Muscle of leg (tissue), 16 donors: ENCODE measurements at places on chromosomes 7 and 10.

DNA sequence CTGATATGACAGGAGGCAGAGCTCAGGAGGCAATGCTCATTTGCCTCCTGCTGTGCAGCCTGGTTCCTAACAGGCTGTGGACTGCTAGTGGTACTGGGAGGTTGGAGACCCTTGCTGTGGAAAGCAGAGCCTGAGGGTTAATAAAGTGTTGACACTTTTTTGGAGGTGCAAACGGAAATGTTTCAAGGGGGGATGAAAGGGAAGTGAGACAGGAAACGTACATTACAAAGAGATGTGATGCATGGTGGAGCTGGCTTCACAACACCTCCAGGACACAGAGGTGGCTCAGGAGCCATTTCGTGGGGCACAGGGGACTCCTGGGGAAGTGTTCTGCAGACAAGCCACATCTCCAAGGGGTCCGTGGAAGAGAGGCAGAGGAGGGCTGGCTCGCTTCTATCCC is 137.6 kb upstream of the SVIL start:
- DNase-seq: no peak

GRCh38 chr7:20310963-20311742 is 19.5 kb upstream of the ITGB8 start:
- no peak for DNase-seq

- no peak for DNase-seq
These were observed 6.6 kb upstream of the SGPL1 start for GRCh38 chr10:70809011-70809611.

- no peak for DNase-seq
These were observed 759 bp downstream of the DNAJB12 start for GRCh38 chr10:72353965-72354355.

DNA sequence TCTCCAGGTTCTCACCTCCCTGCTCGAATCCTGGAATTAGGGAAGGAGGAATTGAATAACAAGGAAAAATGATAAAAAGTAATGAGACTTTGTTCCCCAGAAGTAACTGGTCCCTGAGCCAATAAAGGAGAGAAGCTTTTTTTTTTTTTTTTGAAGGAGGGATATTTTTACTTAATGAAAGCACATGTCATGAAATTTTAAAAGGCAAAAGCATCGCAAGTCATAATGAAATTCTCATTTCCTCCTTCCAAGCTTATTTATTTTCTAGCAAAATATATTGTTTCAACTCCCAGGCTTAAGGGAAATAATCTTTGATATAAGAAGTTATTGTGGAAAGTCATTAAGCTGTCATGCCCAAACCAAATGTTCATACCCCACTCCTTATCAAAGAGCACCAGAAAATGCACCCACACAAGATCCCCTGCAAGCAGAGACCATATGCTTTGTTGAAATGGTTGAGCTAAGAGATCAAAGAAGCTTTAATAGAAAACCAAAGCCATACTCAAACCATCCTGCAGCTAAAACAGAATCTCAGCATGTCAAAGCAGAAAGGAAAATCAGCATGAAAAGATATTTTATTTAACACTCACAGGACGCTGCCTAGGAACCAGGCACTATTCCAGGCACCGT is 16.7 kb upstream of the ABCC2 start:
- DNase-seq: no peak

DNA sequence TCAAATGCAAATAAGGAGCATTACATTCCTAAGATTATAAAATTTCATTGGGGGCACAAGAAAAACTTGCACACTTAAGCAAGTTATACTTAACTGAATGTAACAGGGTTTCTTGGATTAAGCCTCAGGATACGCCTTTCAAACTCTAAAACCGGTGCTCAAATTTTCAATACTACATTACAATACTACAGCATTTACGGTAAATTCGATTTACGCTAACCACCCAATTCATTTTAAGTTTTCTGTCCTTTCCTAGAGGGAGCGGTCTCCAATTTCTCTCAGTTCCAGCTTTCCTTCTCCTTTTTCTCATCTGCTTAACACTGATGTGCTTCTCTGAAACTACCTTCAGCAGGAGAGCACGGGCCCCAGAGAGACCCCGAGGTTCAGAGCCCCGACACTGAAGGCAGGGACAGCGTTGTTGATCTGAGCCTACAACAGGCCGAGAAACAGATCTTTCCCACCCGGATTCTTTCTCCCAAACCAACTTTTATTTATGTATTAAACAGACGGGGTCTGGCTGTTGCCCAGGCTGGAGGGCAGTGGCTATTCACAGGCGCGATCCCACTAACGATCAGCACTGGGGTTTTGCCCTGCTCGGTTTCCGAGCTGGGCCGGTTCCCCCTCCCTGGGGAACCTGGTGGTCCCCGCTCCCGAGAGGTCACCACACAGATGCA is 798 bp downstream of the ZNF425 start:
- no peak for DNase-seq

DNA sequence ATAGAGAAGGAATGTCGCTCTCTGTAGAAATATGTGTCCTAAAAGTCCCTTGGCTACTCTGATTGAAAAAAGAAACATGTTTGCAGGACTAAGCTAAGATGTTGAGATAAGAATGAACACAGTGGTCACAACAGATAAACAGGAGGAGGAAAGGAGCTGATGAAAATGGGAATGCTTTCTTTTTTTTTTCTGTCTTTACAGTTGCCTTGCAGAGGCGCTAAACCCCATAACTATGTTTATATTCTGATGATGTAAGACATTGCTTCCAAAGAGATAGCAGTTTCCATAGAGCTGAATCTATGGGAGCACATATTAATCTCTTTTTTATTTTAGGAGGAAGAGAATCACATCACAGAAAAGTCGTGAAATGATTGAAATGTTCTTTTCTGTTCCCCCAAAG is 153.5 kb upstream of the LYZL1 start:
- no peak for DNase-seq

- DNase-seq: peak; percentile 70
These were observed 37.7 kb downstream of the ATXN7L1 start for GRCh38 chr7:105838627-105839231.

- no peak for DNase-seq
These were observed 25.2 kb upstream of the GNAT3 start for GRCh38 chr7:80537091-80537490.

DNA sequence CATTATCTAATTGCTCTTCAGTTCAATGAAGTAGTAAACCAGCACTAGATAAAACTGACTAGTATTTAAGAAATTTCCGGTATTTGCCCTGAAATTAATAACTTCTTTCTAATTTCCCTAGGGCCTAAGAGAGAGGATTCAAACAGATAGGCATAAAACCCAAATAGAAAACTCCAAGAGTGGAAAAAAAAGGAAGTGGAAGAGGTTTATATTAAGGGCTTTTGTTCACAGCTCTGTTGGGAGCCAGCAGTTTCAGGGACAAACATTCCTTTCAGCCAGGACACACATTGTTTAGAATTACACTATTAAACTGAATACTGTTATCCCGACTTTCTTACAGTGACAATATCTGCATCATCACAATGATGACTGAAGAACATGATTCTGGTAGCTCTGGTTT is 3.6 kb downstream of the ODAD2 start:
- DNase-seq: no peak

DNA sequence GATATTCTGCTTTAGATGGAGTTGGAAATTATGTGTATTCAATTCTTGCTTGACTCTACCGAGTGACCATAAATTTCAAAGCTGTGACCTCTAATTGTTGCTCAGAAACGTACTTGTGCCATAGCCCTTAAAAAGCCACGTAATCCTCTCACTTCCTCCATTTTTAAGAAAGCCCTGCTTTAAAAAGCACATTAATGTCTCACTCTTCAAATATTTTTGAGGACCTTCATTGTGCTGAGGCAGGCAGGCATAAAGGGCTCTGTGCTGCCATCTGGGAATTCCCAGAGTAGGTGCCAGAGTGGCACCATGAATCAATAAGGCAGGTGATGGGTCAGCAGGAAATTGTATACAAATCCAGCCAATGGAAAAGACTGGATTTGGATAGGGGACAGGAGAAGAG is 97.7 kb upstream of the FAM204A start:
- DNase-seq: no peak

DNA sequence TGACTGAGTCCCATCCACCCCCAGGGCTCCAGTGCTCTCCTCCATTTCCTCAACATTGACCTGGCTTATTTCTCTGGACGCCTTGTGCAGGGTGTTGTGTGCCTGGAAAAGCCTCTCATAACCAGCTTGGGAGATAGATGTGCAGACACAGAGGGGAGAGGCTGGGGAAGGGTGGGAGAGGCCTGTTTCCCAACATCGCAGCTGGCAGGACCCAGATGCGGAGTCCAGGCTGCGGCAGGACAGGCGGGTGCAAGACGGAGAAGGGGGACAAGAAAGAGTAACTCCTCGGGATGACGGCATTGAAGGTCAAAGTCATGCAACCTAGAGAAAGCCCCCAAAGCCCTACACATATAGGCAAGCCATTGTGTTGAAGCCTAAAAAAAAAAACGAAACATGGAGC is 54.1 kb upstream of the ANTXRL start:
- DNase-seq: no peak

DNA sequence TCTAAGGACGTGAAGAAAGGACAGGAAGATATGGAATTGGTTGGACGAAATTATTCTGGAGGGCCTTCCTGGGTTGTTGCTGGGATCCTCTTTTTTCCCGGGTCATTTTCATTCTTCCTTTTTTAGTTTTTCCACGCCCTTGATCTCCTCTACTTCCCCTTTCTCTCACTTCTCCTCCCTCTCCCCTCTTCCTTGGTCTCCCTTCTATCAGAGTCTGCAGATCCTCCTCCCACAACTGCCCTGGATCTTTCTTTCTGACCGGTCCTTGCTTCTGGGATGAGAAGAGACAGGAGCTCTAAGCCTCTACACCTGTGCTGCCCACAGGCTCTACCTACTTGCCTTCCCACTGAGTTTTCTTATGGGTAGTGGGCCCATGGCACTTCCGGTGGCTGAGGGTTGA is 103.7 kb upstream of the RELN start:
- DNase-seq: no peak

GRCh38 chr10:49375611-49376010 is 20.3 kb downstream of the DRGX start:
- DNase-seq: no peak

DNA sequence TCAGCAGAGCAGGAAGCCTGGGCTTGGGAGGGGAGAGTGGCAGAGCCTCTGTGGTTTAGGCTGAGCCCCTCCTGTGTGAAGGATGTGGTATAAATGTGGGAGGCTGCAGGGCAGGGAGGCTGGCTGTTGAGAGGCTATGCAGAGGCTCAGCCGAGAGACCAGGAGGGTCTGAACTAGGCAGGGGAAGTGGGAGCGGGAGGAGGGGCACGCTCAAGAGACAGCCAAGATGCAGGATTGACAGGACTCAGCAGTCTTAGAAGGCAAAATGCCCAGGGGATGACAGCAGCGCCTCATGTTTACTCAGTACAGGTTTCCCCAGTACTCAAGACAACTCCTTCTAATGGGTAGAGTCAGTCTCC is 24.3 kb downstream of the BTBD16 start:
- no peak for DNase-seq

DNA sequence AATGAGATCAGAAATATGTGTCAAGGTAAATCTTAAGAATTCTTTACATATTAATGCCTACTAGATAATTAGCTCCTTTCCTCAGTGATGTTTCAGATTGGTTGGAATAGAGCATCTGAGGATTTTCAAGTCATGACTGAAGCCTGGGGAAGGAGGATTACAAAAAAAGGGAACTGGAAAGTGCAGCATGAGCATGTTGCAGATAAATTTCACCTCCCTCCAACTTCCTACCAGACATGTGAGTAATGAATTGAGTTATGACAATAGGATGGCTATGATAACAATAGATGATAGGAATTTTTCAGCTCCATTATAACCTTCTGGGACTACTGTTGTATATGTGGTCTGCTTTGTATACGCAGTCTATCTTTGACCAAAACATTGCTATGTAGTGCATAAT is 104.2 kb upstream of the RAB18 start:
- no peak for DNase-seq

DNA sequence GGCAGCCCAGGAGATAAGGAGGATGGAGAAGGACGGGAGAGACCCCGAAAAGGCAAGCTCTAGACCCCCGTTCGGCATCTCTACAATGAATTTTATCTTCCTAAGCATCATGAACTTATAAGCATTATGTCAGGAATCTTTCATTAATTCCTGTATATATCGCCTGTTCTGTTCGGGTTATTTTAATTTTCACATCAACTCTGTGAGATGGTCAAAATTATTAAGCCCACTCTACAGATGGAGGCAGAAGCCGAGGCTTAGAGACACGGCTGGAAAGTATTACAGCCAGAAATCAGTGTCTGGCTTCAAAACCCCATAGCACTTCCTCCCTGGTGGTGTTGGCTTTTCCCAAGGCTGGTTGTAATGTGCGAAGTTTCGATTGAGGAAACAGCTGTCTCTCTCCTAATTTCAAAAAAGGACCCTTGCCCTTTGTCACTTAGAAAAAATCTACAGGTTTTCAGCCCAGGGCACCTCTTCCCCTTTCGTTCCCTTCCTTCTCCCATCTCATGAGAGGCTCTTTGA is 1.5 kb upstream of the GRM8 start:
- DNase-seq: no peak

- no peak for DNase-seq
These were observed 874 bp downstream of the CISD1 start for GRCh38 chr10:58269782-58270290.

GRCh38 chr7:90474284-90475210 is 5.1 kb downstream of the PTTG1IP2 start:
- DNase-seq: no peak

DNA sequence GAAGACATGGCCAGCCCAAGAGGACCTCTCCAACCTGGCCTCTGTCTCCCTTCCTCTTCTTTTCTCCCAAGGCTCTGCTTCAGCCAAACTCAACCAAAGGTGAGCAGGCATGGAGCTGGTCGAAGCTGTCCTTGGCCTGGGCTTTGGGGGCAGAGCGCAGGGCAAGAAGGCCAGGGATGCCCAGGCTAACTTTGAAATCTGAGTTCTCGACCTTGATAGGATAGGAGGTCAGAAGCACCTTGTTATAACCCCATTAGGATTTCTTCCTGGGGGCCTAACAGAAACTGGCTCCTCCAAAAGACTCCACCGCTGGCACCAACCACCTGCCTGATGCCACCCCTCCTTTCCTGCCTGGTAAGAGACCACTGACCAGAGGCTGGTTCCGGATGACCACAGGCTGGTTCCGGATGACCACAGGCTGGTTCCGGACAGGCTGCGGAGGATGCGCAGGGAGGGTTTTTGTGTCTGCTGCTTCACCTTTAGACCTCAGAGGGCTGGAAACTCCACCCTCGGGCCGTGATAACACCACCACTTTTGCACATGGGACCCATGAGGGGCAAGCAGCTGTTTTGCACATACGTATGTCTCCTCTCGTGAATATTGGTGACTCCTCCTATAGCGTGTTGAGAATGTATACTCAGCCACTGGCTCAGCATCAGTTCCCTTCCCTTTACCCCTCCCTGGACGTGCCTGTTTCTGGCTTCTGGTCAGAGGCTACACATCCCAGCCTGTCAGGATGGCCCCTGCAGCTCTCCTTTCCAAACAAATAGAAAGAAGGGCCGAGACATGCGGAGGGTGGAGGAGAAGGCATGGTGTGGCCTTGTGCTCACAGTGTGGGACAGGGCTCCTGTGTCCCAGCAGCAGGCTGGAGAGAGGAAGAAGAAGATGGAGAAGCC is 140.1 kb downstream of the DNAJB6 start:
- DNase-seq: no peak

- DNase-seq: peak; percentile 98
These were observed 43.8 kb downstream of the JAKMIP3 start for GRCh38 chr10:132109341-132110110.
